ENCODE measurements at places on chromosomes 13 and 19. TPM values are rescaled to one million over a fixed set of nuclear protein-coding genes. Genes with fewer than 3 reads are reported as not detected.

The LIM2 gene
- not detected for total RNA-seq

The CD33 gene
- total RNA-seq: 0.28 TPM

The USHBP1 gene
- 13.6 TPM for total RNA-seq

The CEACAM16 gene
- total RNA-seq: not detected

- no peak for DNase-seq
Observed at GRCh38 chr13:114272977-114273376, 8.4 kb upstream of the UPF3A start.

DNA sequence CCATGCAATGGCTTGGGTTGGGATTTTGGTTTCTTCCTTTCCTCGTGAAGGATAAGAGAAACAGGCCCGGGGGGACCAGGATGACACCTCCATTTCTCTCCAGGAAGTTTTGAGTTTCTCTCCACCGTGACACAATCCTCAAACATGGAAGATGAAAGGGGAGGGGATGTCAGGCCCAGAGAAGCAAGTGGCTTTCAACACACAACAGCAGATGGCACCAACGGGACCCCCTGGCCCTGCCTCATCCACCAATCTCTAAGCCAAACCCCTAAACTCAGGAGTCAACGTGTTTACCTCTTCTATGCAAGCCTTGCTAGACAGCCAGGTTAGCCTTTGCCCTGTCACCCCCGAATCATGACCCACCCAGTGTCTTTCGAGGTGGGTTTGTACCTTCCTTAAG, 24.1 kb downstream of the SPC24 start:
- peak; percentile 29 for DNase-seq

DNA sequence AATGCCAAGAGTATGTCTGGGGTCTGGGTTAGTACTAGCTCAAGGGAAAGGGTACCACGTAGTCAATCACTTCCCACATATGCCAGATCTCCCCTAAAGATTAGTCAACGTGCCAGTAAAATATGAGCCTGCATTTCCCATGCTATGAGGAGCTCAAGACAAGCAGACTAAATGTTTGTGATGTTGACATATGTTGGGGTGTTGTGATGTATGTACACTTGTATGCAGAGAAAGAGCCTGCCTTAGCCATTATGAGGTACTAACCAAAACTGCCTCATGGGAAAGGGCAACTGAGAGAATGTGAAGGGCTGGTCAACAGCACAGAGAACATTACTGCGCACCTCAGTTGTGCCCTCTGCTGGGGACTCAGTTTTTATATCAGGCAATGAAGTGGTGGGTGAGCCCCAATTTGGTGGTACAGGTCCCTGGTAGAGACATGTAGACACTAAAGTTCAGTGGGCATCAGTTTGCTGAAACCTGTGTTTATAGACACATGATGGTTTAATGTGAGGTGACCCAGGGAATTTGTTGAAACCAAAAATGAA, 287.0 kb downstream of the DCT start:
- DNase-seq: peak; percentile 43

DNA sequence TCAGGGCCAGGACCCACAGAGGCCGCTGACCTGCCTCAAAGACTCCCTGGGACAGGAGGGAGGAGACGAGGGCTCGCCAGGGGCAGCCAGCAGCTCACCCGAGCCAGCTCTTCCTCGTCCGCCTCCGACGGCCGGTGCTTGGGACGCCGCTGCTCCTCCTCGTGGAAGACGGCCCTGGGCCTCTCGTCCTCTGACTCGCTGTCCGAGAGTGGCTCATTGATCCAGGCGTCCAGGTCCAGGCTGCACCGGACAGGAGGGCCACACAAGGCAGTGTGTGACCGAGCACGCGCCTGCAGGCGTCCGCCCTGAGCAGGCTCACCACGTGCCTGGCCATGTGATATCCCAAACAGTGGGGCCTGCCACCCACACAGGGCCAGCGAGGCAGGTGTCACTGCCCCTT, 19.8 kb downstream of the IZUMO4 start:
- DNase-seq: no peak

GRCh38 chr13:106440866-106441265, 94.6 kb downstream of the EFNB2 start:
- DNase-seq: no peak
